RWPE2 (cell line): ENCODE measurements at places on chromosomes 11 and 22.

- DNase-seq, result no peak
Observed at GRCh38 chr11:33863418-33864172, 28.3 kb downstream of the LMO2 start.

DNA sequence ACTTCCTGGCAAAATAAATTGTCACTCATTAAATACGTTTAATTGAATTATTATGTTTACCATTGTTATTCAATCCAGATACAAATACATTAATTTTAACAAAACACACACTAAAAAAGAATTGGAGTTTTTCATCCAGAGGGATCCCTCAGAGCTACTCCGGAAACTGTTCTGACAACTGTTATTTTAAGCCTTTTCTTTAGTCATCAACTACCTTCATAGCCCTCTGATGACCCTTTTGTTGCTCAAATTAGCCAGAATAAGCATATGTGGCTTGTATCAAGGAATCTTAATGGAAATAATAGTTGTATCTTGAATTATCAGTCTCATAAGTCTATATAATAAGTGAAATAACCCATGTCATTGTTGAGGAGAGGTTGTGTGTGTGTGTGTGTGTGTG lies 405.4 kb upstream of the FAT3 start:
- no peak for DNase-seq

GRCh38 chr11:134365011-134365925 lies 33.5 kb downstream of the GLB1L2 start:
- DNase-seq, result peak; percentile 47

- peak; percentile 94 for DNase-seq
Observed at GRCh38 chr22:30829901-30830550, 135.4 kb downstream of the OSBP2 start.

- no peak for DNase-seq
Observed at GRCh38 chr11:114847306-114847975, 169.1 kb downstream of the NXPE2 start.

DNA sequence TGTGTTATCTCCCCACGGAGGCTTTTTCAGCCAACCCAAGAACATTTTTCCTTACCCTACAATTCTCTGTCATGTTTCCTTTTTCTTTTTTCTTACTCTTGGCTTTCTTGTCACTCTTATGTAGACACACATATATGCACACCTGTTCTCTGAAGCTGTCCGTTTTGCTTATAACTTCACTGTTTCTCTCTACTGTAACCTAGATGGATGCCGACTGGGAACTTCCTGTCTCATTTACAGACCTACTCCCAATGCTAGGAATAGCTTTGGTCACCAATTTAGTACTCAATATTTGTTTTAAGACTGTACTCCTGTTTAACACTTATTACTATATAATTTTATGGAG lies 9.9 kb upstream of the CASP12 start:
- no peak for DNase-seq

- no peak for DNase-seq
Observed at GRCh38 chr11:115271643-115272042, 232.6 kb downstream of the CADM1 start.

DNA sequence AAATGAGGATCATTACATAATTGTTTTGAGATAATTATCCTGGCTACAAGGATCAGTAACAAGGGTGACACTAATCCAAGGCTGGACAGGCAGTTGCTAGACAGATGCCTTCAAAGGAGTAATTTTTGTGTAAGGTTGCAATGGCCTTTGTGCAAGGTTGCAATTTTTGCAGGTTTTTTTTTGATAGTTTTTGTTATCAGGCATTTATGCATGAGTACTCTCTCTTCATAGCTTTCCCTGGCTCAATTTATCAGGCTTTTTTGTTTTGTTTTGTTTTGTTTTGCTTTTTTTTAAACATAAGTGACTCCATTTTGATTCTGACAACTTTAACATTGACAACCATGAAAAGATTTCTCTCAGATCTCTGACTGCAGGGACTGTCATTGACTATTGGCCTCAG lies 110.2 kb downstream of the SWAP70 start:
- DNase-seq, result no peak

DNA sequence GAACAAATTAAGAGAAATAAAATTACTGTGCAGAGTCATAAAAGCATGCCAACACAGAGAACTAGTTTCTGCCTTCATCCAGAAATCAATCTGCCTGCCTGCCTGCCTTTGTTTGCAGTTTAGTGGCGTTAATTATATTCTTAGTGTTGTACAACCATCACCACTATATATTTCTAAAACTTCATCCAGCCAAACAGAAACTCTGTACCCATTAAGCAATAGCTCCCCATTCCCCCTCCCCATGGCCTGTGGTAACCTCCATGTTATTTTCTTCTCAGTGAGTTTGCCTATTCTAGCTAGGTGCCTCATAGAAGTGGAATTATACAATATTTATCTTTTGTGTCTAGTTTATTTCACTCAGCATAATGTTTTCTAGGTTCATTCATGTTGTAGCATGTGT lies 183.2 kb upstream of the TBCEL start:
- no peak for DNase-seq

DNA sequence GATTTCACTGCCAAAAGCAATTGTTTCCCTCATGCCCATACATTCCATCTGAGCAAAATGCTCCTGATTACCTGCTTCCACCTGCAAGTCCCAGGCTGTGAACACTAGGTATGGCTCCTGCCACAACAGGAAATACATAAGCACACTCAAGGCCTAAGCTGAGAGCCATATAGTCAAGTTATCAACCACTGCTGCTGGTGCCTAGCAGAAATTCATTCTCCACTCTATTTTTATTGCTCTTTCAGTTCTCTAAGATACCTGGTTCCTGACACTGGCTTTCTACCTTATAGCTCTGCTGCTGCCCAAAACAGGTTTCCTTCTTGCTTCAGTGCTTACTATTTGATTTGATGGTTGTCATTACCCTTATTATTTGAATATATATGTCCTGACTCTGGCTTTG lies 31.6 kb downstream of the SLC36A4 start:
- no peak for DNase-seq
